K562 (cell line): ENCODE measurements at places on chromosomes 6 and 20. TPM values are rescaled to one million over a fixed set of nuclear protein-coding genes. Genes with fewer than 3 reads are reported as not detected.

GRCh38 chr6:98343004-98343403 lies 491.4 kb upstream of the POU3F2 start:
- DNase-seq = no peak

DNA sequence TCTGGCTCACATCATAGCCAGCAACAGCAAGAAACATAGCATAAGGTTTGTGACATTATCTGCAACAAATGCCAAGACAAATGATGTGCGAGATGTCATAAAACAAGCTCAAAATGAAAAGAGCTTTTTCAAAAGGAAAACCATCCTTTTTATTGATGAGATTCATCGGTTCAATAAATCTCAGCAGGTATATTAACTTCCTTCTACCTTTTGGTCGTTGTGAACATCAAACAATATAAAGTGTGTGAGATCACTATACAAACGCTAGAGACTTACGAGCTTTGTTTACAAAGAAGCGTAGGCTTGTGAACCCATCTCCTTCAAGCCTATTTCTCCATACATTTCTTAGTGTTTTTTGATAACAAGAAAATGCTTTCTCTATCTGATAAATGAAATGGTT lies 3.5 kb downstream of the WRNIP1 start:
- DNase-seq = no peak

The SMOC2 gene
- 1.2 and 1.7 TPM in 2 replicates for total RNA-seq

- no peak for DNase-seq
These were observed 12.9 kb downstream of the CCDC170 start for GRCh38 chr6:151506761-151507160.

The DEFB129 gene
- total RNA-seq = not detected in 2 replicates

- no peak for DNase-seq
These were observed 140.7 kb downstream of the RNASET2 start for GRCh38 chr6:166815629-166816028.

GRCh38 chr6:15441981-15442380 lies 196.1 kb downstream of the JARID2 start:
- no peak for DNase-seq

DNA sequence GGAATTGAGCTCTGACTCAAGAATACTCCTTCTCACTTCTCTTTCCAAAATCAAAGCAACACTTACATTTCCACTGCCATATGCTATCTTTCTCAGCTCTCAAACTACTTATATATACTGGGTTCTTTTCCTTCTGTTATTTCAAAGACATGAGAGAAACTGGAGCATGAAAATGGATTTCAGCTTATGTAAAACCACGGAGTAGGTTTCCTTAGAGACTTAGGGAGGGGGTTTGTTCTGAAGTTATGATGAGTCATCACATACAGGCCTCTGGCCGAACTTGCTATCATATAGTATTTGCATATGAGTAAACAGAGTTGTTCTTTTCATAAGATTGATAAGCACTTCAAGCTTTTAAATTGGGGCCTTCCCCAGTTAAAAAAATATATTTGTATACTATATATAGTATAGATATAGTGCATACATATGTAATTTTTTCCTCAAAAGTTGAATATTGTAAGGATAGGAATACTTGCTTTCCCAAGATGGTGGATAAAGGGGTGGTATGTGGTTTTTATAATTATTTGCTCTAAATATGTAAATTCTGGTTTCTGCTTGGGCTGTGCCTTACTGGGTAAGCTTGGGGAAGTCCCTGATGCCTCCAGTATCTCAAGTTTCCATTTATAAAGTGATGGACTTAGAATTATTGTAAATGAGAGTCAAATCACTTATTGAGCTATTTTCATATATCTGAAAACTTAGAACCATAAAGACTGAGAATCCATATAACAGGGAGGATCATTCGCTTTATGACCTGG lies 273.9 kb downstream of the RFPL4B start:
- no peak for DNase-seq

DNA sequence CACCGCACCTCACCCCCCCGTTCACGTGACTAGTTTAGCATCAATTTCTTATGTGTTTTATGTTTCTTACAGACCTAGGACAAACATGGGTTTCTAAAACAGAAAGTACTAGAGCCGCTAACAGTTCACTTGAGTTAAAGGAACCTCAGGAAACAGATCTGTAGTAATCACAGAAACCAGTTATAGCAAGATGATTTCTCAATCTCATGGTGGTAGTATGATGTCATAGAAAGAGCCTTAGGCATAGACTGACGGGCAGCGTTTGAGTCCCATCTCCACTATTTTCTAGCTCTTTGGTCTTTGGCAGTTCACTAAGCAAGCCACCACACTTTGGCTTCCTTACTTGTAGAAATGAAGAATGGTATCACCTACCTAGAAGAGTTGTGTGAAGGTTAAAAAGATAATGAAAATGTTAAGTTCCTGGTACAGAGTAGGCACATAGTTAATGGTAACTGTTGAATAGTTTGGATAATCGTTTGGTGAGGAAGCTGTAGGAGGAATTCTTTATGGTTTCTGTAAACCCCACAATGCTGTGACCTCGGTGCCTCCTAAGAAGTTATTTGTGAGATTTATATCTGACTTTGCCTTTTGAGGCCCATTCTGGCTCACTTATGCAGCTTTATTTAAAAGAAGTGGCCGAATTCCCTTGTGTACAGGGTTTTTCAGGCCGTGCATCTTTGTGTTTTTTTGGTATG lies 21.3 kb downstream of the CTNNBL1 start:
- no peak for DNase-seq

GRCh38 chr20:7926767-7927166 lies 13.5 kb downstream of the HAO1 start:
- peak; percentile 3 for DNase-seq

The WFDC10A gene
- total RNA-seq = not detected in 2 replicates

GRCh38 chr20:47749339-47749738 lies 35.9 kb downstream of the SULF2 start:
- no peak for DNase-seq

- no peak for DNase-seq
These were observed 47.6 kb downstream of the TNFAIP3 start for GRCh38 chr6:137914530-137915193.

The SLC17A2 gene
- not detected in 2 replicates for total RNA-seq

The CDSN gene
- total RNA-seq = not detected in 2 replicates

DNA sequence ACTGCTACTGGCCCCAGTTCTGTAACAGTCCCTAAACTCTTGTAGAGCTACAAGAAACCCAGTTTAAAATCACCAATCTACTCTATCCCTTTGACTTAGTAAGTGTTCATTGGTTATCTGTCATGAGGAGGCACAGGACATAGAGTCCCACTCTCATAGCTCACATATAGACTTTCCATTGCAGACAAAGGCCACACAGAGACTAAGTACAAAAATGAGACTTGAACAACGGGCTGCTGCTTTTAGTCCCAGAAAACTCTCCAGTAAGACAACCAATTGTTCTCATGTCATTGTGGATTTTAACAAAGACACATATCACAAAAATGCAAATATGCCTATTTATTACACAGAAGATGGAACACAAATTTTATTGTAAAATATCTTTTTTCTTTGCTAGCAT lies 197.4 kb downstream of the PTPRK start:
- DNase-seq = no peak

The BFSP1 gene
- total RNA-seq = 0.29 and 0.40 TPM in 2 replicates

DNA sequence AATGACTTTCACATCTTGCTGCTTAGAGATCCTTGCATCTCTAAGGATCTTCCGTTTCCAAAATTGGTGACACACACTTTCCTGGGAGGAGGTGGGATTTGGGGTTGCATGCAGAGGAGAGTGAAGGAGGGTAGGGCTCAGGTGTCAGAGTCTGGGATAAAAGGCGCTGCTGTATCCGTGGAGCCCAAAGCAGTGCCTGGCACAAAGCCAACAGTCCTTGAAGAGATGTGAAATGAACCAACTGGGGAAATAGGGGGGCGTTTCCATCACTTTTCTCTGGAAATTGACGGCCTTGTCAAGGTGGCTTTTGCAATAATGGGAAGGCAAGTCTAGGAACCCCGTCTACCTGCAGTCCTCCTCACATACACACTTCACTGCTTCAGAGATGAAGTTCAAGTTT lies 59.5 kb upstream of the NELFCD start:
- no peak for DNase-seq

DNA sequence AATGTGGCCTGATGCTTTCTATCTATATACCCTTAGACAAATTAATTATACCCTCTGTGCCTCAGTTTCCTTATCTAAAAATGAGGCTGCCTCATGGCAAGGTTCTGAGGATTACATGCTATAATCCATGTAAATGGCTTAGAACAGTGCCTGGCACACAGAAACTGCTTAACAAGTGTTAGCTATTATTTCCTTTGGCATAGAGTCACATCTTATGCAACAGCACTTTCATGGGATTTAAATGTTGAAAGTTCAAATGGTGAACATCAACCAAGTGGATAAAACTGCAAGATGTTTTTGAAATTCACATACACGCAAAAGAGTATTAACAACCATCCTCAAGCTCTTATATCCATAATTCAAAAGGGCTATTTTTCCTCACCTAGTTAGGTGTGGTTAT lies 202.8 kb upstream of the JAG1 start:
- DNase-seq = no peak

The LY6G6D gene
- not detected in 2 replicates for total RNA-seq

GRCh38 chr6:104522533-104522932 lies 337.2 kb downstream of the HACE1 start:
- DNase-seq = no peak

DNA sequence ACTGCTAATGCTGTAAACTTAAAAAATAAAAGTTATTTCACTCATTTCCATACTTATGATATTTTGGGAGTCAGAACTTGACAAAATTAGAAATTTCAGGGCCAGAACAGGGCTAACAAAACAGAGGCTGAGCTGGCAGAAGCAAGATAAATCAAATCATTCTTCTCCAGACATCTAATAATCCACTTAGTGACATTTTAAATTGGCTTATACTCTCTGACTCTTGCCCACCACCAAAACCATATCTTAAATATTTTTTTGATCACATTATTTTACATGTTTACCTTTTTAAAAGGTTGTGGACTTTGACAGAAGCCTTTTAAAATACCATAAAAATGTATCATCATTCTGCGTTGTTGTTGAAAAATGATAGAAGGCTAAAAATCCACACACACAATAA lies 116.5 kb downstream of the LMBRD1 start:
- no peak for DNase-seq

- DNase-seq = no peak
These were observed 102.6 kb downstream of the CDC5L start for GRCh38 chr6:44489910-44490604.

GRCh38 chr6:4303638-4304037 lies 168.3 kb upstream of the ECI2 start:
- DNase-seq = no peak

The C20orf202 gene
- total RNA-seq = 0.11 TPM in 1 of 2 replicates, not detected in the other

GRCh38 chr20:8208226-8208625 lies 76.2 kb downstream of the PLCB1 start:
- no peak for DNase-seq

GRCh38 chr20:20274821-20275220 lies 93.1 kb upstream of the INSM1 start:
- no peak for DNase-seq

DNA sequence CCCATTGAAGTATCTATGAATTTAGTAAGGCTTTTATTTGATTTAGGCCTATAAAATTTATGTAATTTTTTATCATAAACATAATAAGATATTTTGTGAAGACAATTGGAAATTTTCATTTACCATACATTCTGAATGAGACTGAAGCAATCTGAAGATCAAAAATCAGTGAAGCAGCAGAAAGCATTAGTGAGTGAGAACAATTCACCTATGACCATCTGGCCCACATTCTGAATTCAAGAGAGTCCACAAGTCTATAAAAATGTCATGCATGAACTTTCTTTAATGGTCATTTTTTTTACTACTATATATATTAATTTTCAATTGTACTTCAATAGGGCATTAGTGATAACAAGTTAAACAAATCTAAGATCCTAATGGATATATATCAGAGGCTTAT lies 1026.6 kb upstream of the MAP3K7 start:
- DNase-seq = no peak

The HLA-DPA1 gene
- 0.60 and 1.2 TPM in 2 replicates for total RNA-seq

GRCh38 chr6:144339859-144340452 lies 54.8 kb downstream of the UTRN start:
- no peak for DNase-seq

DNA sequence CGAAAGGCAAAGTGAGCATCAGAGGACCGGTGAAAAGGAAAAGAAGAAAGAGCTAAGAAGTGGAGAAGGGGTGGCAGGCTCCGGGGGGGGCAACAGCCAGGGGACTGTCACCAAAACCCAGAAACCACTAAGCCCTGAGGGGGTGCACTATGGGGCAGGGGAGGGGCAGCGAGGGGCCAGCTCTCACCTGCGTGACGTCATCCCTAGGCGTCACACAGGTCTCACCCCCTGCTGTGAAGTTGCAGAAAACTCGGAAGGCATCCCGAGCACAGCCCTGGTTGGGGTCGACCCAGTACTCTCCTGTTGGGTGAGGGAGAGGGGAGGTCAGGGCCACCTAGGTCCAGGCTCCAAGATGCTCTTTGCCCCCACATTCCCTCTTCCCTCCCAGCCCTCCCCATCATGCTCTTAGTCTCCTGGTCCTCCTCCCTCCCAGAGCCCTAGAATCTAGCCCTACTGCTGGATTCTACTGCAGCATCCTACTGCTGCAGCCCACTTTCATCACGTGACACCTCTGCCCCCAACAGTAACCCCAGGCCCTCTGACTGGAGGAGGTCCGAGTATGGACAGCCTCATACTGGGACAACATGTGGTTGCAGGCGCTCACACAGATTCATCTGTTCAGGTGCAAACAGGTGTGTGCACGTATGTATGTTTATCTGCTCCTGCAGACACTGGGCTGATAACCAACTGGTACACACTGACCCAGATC lies 27.4 kb downstream of the COL11A2 start:
- DNase-seq = no peak

DNA sequence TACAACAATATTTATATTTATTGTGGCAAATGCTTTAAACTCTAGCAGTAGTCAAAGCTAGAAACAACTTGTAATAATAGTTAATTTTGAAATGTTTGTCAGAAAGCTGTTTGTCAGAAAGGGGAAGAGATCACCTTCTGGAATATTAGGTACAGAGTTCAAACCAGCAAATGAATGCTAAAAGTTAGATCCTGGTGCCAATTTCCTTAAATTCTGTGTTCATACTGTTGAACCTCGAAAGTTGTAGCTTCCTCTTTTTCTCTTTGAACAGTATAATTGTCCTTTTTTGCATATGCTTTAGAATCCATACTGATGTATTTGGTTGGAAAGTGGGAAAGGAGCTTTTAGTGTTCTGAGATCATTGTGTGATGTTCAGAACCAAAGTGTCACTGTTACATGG lies 22.4 kb downstream of the ITCH start:
- DNase-seq = no peak

The SEL1L2 gene
- total RNA-seq = not detected in 2 replicates

GRCh38 chr20:63574829-63575743 lies 1.0 kb upstream of the HELZ2 start:
- peak; percentile 28 for DNase-seq

The SLC35F1 gene
- total RNA-seq = not detected in 2 replicates

The SH3BGRL2 gene
- total RNA-seq = 9.9 and 10.8 TPM in 2 replicates

DNA sequence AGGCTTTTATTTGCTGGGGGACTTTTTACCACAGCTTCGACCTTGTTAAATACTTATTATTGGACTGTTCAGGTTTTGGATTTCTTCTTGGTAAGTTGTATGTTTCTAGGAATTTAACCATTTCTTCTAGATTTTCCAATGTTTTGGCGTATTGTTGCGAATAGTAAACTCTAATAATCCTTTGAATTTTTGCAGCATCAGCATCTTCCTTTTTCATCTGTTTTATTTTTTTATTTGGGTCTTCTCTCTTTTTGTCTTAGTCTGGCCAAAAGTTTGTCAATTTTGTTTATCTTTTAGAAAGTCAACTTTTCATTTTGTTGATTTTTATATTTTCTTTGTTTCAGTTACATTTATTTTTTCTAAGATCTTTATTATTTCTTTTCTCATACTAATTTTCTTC lies 1272.0 kb downstream of the HACE1 start:
- no peak for DNase-seq

The OLIG3 gene
- total RNA-seq = not detected in 2 replicates

The TAGAP gene
- total RNA-seq = 0.07 and 0.27 TPM in 2 replicates

The ADRM1 gene
- total RNA-seq = 159 and 160 TPM in 2 replicates
